T-cell (primary cell): ENCODE measurements at places on chromosomes 2 and 18.

DNA sequence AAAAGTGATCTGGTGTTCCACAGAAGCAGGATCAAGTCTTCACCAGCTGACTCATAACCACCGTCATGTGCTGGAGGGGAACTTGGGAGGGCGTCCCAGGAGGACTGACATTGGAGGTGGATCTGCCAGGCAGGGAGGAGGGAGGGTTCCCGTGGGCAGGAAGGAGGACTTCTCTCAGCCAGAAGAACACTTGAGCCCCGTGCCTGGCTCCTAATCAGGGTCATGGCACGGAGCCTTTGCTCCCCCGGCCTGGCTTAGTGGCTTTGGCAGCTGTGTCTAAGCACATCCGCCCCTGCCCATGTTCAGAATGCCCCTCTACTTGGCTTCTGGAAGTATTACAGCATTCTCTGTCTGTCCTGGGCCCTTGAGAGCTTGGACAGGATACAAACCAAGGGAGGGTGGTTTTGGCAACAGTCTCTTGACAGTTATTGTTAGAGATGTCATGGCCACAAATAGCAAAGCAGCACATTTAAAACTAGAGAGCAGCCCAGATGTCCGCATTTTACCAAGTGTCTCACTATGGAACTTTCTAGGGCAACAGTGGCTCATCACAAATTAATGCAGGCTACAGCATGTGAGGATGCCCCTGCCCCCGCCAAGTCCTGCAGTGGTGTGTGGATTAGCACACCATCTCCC, 11.5 kb downstream of the PPP1R7 start:
- DNase-seq: no peak

GRCh38 chr2:11922294-11922693, 175.9 kb downstream of the LPIN1 start:
- DNase-seq: no peak

DNA sequence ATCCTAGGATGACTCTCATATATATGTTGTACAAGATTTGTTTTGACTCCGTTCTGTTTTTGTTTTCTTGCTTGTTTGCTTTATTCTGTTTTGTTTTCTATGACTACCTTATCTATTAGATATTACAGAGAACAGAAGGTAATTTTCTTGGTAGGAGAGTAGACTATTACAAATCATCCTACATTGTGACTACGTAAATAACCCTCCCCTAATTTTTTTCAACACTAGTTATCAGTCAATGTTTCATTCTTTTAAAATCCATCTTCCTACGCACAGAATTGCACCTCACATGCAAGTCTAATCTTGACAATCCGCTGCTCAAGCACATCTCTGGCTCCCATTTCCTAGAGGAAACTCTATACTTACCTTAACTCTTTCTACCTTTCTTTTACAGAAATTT, 792.3 kb upstream of the PIK3C3 start:
- DNase-seq: no peak

DNA sequence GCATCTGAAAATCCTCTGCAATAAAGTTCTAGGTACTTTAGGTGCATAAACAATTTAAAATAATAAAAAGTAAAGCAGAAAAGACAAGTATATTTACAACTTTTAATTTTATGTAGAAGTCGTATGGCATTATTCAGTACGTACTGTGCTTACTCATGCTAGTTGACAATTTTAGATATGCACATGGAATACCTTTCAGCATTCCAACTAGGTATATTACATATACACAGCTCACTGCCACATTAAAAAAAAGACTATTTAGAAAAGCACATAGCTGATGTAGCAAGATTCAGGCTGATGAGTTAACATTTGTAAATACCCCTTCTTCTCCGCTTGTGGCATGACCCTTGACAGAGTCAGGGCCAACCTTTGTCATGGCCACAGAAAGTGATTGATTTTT, 171.2 kb downstream of the FBXO15 start:
- DNase-seq: no peak

- DNase-seq: no peak
These were observed at the start of gene AGAP1 for GRCh38 chr2:235493775-235494715. Gene AGAP1 (plus strand): TSS chr2:235494043.

GRCh38 chr2:12964904-12965539, 248.3 kb downstream of the TRIB2 start:
- no peak for DNase-seq

DNA sequence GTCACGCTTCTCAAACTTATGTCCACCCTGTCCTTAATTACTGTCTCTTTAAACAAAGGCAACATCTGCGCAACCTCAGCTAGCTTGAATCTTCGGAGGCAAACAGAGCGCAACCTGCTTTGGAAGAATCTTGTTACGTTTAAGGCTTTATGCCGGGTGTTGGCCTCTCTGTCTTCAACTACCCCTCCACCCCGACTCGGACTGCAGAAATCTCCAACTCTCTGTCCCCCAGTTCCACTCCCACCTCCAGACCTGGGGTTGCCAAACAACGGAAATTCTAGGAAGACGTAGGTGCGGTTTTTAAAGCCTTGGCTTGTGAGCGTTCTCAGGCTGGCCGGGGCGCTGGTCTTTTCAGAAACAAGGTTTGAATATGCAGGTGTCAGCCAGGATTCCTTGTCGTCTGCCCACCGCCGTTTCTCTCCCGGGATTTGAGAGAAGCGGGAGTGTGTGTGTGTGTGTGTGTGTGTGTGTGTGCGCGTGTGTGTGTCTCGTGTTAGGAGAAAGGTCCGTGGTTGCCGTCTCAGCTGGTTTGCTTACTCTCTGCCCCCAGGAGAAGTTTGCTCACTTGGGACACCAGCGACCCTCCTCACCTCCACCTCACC, 1.1 kb upstream of the ONECUT2 start:
- no peak for DNase-seq

GRCh38 chr18:79877163-79878091, 74.0 kb downstream of the SLC66A2 start:
- no peak for DNase-seq

- peak; percentile 60 for DNase-seq
These were observed 300.1 kb upstream of the TRIB2 start for GRCh38 chr2:12416600-12416999.

DNA sequence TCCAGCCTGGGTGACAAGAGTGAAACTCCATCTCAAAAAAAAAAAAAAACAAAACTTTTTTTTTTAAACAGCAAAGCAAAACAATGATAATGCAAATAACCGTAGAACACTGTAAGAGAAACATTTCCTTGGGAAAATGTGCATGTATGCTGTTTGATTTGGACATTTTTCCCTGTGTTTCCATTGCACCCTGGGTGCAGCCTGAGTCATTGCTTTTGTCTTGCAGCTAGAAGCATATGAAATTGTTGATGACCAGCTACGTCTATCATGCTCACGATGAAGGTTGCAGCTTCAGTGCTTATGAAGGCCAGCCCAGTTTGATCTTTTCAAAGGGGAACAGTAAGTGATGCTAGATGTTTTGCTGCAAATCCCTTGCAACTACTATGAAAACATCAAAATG, 41.5 kb downstream of the MOGAT1 start:
- DNase-seq: no peak
